Activated gamma-delta T cell treated with anti-CD3 and anti-CD28 coated beads, Interleukin-2, amount 50 U/mL, for 16 hours (primary cell): ENCODE measurements at places on chromosomes 3 and 15.

- no peak for DNase-seq
Measured at GRCh38 chr3:184196536-184196935, 10.5 kb downstream of the ABCF3 start.

GRCh38 chr3:48607519-48607918 is 1.9 kb downstream of the UQCRC1 start:
- no peak for DNase-seq

DNA sequence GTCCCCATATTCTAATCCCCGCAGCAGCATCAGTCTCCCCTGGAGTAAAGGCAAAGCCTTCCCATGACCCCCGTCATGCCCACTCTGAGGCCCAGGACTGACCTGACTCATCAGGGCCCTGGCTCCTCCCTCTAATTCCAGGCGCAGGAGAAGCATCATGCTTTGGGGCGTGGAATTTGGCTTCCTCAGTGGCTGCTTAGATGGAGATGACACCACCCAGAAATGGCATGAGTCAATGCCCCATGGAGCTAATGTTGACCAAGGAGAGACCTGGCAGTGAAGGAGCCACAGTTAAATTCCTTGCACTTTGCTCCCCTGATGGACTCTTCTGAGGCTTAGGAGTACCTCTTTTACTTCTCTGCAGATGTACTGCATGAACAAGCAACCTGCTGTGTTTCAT is 204.2 kb upstream of the PROK2 start:
- no peak for DNase-seq

DNA sequence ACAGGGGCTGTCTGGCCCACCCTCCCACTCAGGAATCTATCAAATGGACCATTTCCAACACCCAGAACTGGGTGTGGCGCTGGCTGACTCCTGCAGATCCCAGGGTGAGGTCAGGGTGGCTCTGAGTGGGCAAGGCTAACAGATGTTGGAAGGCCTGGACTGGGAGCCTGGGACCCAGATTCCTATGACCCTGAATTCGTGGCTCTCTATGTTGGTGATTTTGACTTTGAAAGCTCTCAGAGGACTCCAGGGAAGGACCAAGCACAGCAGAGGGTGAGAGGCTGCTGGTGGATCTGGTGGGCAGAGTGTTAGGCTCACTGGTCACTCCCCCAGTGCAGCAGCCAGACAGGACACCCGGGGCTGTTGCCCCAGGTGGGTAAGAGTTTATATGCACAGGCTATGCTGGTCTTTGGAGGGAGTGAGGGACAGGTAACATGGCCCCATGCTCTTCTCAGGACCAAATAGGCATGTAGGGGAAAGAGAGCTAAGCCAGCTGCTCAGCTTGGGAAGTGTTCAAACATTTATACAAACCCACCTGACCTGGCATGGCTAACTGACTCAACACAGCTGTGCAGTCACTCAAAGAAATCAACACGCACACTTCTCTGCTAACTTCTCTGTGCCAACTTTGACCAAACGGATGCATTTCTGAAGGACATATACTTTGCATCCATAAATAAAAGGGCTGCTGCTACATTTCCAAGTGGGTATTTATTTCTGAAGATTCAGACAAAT is 62.6 kb upstream of the RAB6B start:
- DNase-seq = no peak

GRCh38 chr15:36844534-36844998 is 255.8 kb downstream of the MEIS2 start:
- no peak for DNase-seq

GRCh38 chr3:155426524-155427230 is 133.2 kb upstream of the STRIT1 start:
- no peak for DNase-seq
